ENCODE measurements at places on chromosomes 4 and X.

- no peak for DNase-seq
Measured at GRCh38 chrX:33923262-33923661, 208.9 kb downstream of the FAM47A start.

DNA sequence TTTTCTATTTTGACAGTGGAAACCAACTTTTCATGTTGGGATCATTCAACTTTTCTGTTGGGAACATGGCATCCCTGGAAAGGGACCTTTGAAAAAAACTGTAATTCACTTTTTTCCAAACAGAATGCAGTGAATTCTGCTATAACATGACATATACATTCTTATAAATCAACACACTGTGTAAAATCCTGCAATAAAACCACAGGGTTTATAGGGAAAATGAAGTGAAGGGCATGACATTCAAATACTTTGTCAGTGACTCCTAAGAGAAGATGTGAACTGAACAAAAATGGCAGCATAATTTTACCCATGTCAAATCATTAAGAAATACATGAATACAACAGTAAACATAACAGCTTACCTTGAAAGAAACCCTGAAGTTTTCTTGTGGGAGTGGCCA, 264.5 kb upstream of the ANKRD50 start:
- no peak for DNase-seq

DNA sequence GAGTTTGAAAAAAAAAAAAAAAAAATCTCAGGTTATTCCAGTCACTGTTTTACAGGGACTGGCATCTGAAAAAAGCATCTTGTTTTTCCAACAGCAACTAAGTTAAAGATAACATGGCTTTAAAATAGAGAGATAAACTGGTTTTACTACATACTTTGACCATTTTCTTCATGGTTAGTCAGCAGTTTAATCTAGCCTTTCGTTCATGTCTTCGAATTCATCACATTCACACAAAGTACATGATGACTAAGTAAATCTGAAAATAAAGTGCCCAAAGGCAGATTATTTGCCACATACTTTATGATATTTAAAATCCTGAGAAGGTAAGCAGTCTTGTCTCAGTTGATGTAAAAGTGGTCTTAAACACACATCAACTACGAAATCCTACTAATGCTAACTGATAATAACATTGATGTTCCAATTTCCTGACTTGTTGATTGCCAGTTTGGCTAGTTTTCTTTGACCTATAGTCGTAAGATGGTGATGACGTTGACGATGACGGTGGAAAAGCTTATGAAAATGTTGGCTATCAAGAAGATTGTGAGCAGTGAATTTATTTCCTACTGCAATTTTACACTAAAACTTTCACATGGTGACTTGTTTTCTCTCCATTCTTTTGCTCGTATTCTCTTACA, 540.5 kb upstream of the BOD1L1 start:
- no peak for DNase-seq

GRCh38 chrX:13257223-13258051, 62.4 kb downstream of the ATXN3L start:
- no peak for DNase-seq

DNA sequence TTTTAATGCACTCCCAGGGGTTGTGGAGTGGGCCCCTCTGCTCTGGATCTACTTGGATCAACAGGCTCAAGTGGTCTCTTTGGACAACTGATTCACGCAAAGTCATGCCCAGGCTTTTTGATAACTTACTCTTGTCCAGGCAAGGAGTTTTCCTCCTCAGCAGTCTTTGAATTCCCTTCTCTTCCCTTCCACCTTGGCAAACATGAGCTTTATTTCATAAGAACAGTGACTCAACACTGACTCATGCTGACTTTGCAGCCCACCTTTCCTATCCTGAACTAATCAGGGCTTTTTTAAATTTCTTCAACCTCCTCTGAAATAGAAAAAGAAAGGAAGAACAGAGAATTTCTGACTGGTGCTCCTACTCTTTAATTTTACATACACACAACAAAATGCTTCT, 132.1 kb upstream of the LDB2 start:
- DNase-seq = no peak

GRCh38 chr4:48968814-48969213, 17.3 kb upstream of the CWH43 start:
- DNase-seq = no peak

DNA sequence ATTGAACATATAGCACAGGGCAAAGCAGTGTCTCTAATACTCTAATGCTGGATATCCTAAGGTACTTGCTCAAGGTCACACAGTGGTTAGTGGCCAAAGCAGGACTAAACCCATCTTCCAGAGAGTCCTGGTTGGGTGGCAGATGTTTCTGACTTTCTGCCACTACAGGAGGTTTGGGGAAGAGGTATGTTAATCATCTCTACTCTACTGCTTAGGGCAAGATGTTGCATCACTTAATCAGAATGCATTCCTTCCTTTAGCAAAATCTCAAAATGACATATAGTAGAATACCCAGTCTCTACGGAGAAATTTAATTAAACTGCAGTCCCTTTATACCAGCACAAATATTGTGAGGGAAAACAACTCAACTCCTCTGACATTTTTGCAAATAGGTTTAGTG, 190.7 kb upstream of the FAM241A start:
- DNase-seq = no peak

- no peak for DNase-seq
Measured at GRCh38 chrX:118504581-118504980, 9.0 kb downstream of the DOCK11 start.

Data from cortex of kidney (tissue), 1 donor.